Esophagus squamous epithelium (tissue), 5 donors: ENCODE measurements at places on chromosomes 7 and 10.

- no peak for DNase-seq
Measured at GRCh38 chr7:38934051-38934450, 25.1 kb upstream of the VPS41 start.

DNA sequence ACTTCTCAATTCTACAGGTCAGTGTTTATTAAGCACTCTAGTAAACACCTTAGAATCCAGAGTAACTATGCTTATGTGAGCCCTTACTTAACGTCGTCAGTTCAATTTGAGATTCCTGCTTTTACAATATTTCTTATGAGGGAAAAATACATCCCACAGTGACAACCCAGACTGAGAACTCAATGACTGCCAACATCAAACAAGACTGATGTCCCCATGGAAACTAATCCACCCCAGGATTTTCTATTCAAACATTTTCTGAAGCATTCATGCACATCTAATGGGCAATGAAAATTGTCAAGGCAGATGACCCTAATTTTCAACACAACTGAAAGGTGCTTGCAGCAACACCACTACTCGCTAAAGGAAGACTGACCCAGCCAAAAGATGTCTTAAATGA lies 67.0 kb downstream of the ATE1 start:
- no peak for DNase-seq

DNA sequence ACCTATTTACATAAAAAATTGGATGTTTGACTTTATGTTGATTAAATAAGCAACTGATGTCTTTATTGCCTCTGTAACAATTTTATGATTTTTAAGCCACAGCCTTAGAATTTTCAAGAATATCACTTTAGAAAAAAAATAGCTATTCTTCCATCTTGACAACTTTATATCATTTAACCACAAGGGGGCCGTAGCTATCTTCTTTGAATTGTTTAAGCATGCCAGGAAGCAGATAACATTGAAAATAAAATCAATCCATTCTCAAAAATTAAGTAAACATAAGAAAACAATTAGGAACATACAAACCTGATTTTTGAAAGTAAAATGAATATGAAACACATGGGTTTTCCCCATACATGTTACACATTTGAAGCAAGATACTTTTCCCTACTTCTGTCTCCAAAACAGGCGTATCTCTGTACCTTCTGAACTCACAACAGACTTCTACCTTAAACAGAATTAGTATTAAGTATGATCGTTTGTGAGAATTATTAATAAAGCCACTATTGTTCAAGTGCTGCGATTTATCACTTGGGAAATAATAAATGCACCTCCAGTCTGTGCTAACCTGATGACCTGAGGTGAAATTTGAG lies 209.0 kb downstream of the CACNA2D1 start:
- no peak for DNase-seq

DNA sequence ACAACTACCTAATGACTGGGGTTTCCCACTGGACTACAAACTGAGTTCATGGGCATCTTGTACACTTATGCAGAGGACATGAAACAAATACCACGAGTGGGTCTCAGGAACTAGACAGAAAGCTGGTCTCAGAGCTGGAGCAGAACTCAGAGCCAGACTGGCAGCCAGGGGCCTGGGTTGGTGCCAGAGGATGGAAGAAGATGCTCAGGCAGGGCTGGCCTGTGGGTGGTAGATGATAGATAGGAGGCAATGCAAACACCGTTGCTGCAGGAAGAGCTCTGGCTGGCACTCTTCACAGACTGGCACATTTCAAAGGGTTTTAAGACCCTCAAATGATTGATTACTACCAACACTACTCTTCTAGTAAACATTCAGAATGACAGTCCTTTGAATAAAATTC lies 28.8 kb downstream of the ENO4 start:
- no peak for DNase-seq

- no peak for DNase-seq
Measured at GRCh38 chr7:121038717-121039509, 50.4 kb downstream of the CPED1 start.

DNA sequence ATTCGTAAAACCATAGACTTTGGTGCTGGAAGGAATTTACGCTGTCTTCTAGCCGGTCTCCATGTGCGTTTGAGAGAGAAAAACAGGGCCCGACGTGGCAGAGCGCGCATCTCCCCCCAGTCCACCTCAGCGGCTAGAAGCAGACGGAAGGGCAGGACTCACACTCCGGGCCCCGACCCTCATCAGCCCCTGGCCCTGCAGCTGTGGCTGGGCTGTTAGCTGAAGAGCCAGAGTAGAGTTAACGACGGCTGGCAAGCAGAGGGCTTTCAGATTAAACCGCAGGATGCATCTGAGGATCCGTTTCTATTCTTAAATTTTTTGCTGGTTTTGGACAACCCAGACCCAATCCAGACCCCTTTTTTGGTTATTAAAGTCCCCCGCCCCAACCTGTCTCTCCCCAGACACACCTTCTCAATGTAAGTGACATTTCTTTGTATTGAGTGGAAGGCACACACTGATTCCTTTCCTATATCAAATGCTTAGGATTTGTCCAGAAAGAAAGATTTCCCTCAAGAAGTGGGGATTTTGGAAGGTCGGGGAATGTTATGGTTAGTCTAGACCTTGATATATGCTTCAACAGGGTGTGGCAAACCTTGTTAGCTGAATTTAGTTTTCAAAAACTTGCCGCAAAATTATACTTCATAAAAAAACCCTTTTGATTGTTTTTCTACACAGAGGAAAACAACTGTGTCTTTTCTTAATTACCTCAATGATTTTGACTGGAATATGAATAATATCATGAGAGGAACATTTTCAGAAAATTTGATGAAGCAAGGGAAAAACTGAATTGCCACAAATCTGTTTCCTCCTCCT lies 1.7 kb upstream of the TBX20 start:
- DNase-seq: no peak

GRCh38 chr10:29239569-29240472 lies 49.0 kb upstream of the LYZL1 start:
- DNase-seq: no peak

DNA sequence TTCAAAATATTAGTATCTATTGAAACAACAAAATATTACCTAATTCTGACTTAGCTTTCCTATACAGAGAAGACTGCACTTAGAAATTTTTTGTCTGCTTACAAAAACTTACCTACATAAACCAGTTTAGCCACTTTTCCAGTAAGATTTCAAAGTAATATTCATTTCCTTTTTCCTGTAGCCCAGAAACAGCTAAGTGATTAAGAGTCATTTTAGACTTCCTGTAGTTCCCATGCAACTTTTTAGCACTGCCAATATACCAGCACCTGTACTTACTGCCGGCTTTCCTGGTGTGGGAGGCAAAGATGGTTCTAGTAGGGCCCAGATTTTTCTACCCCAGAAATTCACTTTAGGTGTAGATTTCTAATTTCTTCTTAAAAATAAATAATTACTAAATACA lies 21.8 kb downstream of the NT5C2 start:
- DNase-seq: no peak

GRCh38 chr10:59505926-59506325 lies 143.6 kb upstream of the FAM13C start:
- DNase-seq: no peak

DNA sequence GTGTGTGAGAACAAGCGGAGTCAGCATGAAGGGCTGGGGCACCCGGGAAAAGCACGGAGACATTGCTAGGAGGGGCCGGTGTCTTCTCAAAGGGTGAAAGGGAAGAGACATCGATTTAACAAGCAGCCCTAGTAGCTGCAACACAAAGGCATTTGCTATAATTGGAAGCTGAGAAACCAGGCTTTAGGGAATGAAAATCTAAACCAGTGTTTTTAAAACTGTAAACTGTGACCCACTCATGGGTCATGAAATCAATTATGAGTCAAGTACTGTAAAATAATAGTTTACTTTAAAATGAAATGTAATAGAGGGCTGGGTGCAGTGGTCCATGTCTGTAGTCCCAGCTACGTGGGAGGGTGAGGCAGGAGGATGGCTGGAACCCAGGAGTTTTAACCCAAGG lies 128.7 kb upstream of the RHEB start:
- no peak for DNase-seq

DNA sequence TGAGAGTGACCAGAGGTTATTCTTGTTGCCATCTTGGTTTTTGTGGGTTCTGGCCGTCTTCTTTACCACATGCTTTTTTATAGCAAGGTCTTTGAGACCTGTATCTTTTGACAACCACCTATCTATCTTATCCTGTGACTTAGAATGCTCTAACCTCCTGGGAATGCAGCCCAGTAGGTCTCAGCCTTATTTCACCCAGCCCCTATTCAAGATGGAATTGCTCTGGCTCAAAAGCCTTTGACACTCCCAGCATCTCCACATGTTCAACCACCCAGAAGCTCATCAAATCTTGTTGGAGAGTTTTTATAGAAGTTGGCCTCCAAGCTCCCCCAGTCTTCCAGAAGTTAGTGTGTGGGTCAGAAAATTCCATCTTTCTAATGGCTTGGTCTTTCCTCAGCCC lies 464.3 kb upstream of the NRP1 start:
- no peak for DNase-seq

DNA sequence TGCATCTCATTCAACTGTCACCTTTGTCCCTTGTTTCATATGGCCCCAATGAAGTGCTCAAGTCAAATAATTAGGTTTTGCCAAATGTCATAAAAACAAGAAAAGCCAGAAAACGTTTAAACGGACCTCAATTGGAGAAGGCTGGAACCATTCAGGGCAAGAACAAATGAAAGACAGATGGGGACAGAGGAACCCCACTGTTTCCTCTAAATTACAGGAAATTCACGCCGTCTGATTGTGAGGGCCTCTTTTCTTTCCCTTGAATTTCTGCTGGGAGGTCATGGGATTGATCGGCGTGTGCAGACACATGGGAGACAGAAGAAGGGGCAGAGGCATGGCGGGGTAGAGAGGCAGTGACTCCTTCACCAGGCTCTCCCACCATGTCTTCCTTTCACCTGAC lies 656.4 kb downstream of the KCNMA1 start:
- no peak for DNase-seq

DNA sequence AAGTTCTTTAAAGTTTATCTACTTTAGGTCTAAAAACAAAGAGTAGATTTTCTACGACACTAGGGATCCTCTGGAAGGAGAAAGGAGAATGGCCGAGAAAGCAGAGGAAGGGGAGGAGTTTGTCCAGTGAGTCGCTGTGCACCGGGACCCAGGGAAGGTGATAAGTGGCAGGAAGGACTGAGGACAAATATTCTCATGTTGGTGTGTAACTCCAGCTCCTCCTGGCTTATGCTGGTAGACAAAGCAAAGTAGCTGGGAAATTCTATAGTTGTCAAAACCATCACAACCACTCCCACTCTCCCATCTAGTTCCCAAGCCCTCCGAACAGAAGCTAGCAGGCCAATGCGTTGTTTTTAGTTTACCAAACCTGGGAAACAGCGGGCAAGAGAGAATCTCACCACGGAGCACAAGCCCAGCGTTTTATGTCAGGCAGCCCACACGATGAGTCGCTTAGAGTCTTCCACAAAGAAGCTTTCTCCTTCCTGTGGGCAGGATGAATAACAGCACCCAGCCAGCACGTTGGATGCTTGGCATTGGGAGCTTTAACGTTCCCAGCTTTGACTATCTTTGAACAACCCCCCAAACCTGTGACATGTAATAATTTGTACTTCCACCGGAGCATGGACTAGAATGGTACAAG lies 32.9 kb upstream of the JCAD start:
- no peak for DNase-seq

DNA sequence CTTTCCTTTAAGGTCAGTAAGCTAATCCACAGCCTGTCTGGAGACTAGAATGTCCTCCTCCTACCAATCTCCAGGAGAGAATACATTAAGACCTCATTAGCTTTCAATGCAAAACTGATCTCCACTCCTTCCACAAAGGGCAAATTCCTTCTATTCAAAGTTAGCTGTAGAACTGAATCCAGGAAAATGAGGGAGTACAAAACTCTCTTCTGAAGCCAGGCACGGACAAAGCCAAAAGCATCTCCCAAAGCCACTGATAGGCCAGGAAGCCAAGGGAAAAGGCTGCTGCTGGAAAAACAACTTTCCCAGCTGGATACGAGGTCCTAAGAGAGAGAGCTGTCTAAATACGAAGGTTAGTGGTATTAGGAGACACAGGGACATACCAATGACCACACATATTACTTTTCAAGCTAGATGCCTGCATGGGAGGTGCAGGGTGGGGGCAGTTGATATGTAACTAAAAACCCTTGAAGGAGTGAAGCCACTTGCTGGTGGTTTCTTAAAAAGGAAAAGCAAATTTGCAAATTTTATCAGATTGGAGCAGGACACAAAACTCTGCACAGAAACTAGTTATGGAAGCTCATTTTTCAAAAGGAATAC lies 43.6 kb downstream of the MKX start:
- DNase-seq: no peak

GRCh38 chr10:31520986-31521831 lies 202.2 kb downstream of the ZEB1 start:
- DNase-seq: no peak

GRCh38 chr10:99905971-99906370 lies 103.8 kb downstream of the DNMBP start:
- DNase-seq: no peak

- no peak for DNase-seq
Measured at GRCh38 chr7:10156972-10157371, 816.7 kb upstream of the PHF14 start.

DNA sequence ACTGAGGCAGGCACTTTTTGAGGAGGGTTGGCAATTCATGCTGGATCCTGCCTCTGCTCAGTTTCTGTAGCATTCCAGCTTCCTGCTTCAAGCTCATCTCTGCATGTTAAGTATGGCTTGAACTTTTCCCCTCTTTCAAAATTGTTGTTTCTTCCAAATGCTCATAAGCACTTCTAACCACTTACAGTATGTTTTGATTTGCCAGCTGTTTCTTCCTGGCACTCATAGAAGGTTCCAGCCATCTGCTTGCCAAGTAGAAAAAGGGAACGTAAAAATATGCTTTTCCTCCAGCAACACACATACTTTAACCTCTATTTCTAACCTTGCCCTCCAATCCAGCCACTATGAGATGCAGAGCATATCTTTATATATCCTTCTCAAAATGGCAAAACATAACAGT lies 692.6 kb upstream of the COBL start:
- DNase-seq: no peak

DNA sequence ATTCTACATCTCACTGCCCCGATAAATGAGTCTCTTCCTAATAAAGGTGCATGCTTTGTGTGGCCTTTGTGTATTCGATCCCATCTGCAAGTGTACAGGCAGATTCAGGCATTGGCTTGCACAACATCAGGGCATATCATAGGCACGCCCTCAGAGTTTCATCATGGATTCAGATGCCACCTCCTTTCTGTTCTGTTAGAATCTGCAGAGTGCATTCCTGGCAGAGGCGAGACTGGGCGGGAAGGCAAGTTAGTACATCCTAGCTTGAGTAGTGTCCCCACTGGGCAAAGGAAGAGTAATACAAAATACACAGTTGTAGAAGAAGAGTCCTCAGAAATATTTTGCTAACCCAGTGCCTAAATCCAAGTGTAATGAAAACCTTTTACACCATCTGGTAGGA lies 346.5 kb upstream of the GALNT17 start:
- DNase-seq: no peak

- no peak for DNase-seq
Measured at GRCh38 chr7:103343332-103343731, 1.2 kb downstream of the DNAJC2 start.

GRCh38 chr7:26699766-26700165 lies 164.6 kb downstream of the SKAP2 start:
- no peak for DNase-seq
